ENCODE measurements at places on chromosomes 7 and 10.

- peak; percentile 2 for DNase-seq
Observed at GRCh38 chr7:18086165-18087025, 58.7 kb upstream of the PRPS1L1 start.

DNA sequence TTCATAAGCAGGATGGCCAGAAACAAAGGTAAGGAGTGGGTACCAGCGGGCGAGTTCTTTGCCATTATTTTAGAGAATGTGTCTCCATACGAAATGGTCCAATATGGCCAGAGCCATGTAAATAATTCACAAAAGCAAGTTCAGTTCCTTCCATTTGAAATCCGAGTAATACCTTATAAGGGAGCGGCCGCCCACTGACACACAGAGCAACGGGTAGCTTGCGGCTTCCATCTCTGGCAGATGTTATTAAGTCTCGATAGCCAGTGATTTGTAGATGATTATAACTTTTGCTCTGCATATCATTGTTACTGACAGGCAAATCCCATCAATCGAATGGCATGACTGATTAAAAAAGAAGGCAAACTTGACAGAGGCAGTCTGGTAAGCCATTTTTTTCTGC lies 63.2 kb downstream of the GFRA1 start:
- no peak for DNase-seq

DNA sequence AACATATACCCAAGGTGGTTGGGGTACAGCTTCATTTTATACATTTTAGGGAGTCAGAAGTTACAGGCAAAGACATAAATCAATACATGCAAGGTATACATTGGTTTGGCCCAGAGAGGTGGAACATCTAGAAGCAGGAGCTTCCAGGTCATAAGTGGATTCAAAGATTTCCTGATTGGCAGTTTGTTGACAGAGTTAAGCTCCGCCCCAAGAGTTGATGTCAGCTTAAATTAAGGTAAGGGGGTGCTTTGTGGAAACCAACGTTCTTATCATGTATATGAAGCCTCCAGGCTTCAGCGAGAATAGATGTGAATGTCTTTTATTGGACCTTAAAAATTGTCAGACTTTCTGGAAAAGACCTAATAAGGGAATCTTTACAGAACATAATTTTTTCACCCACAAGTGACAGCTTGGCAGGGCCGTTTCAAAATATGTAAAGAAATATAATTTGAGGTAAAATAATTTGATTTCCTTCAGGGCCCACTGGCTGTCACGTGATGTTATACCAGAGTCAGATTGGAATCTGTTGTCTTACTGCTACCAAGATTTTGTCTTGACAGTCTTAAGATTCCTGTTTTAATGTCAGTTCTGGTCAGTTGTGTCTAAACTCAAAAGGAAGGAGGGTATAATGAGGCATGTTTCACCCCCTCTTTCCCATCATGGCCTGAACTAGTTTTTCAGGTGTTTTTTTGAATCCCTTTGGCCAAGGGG lies 6.3 kb upstream of the PANK1 start:
- DNase-seq = no peak

- no peak for DNase-seq
Observed at GRCh38 chr10:69265521-69265920, 12.8 kb upstream of the HK1 start.

DNA sequence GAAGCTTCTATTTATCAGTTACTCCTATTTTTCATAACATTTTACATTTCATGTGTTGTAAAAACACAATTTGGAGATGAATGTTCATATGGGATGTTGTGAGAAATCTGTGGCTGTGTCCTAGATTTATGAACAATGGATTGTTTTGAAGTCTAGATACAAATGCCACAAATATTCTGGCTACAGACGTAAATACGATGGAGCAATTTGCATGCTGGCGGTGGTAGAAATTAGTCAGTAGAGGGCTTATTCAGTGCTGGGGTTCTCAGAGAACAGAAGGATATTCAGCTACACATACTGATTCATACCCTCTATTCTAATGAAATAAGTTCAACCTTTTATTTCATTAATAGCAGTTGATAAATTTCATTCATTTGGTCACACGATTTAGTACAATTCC lies 48.8 kb downstream of the PLPP4 start:
- DNase-seq = no peak

GRCh38 chr10:73444457-73444856 lies 11.1 kb upstream of the MSS51 start:
- DNase-seq = no peak

- DNase-seq = no peak
Observed at GRCh38 chr10:85458324-85458723, 908.3 kb downstream of the GRID1 start.

DNA sequence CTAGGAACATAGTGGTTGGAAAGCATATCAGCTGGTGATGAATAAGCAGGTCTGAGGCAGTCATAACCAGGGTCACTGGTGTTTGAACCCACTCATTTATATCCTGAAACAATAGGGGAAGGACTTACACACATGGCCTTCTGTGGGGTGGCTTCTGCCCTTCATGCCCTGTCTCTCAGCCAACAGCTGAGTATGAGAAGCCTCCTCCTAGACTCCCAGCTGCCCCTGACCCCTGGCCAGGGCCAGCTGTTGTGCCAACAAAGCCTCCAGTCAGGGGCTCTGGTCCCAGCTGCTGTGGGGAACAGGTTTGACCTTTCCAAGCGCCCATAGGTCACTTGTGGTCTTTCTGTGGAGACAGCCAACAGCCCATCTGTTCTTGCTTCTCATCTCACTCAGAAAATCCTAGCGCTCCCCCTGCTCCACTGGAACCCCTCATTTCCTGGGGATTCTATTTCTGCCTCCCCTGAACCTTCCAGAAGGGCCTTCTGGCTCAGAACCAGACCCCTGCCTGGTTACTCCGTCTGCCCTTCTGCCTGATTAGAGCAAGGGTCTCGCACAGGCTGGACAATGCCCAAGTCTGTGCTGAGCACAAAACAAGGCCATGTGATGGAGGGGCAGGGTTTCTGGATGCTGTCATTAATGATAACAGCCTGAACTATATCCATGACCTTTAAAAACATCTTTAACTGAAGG lies 9.7 kb upstream of the PURB start:
- DNase-seq = no peak

DNA sequence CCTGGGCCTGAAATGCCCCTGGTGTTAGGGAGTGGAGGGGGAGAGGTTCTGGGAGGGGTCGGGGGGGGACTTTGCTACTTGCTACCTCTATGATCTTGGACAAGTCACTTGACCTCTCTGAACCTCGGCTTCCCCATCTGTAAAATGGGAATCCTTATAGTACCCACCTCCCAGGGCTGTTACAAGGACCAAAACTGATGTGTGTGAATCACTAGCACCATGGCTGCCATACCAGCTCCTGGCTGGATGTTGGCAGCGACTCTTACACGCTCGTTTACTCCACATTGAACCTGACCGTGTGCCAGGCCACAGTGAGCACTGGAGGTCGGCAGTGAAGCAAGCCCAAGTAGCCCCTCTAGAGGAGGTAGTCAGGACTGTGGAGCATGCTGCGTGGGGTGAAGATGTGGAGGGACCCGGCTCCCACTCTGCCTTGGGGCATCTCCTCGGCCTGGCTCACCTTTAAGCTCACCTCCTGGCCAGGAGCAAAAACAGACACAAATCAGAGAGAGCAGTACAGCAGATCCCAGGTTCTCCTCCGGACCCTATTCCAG lies 28.9 kb downstream of the PPIF start:
- DNase-seq = no peak

DNA sequence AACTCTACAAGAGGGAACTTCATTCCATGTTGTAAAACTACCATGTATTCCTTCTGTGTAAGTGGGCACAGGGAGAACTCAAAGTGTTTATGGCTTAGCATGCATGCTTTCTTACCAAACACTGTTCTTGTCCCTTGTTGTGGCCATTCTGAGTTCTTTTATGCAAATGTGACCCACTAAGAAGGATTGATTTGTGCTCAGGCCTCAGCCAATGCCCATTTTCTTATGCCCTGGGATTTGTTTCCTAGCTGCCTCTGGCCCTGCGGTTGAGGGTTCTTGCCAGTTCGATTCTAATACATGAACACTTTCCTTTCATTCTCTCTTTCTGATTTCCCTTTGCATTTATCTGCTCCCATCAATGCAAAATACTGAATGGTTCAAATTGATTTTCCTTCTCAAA lies 316.7 kb downstream of the NRG3 start:
- DNase-seq = no peak

DNA sequence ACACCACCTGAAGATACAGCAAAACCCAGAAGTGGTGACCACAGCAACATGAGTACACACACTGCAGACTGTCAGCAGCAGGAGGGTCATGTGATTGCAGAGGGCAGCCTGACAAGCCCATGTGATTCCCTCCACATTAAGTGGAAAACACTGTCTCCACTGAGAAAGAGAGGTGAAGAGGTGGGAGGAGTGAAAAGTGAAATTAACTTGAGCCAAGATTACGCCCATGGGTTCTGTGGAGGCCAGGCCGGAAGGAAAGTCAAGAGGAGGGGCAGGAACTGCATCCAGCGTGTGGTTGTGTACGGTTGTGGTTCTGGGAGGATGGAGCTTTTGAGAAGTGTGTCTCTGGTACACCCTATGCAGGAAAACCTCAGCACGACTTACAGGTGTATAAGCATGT lies 138.5 kb downstream of the PLXNA4 start:
- DNase-seq = no peak

- no peak for DNase-seq
Observed at GRCh38 chr7:122595885-122596284, 103.0 kb downstream of the RNF133 start.

GRCh38 chr7:131112431-131112830 lies 215.2 kb upstream of the MKLN1 start:
- peak; percentile 52 for DNase-seq

GRCh38 chr7:45690762-45691150 lies 116.6 kb downstream of the ADCY1 start:
- DNase-seq = no peak

- no peak for DNase-seq
Observed at GRCh38 chr7:69173846-69174245, 424.4 kb upstream of the AUTS2 start.

- DNase-seq = no peak
Observed at GRCh38 chr10:48429309-48429708, 122.8 kb downstream of the MAPK8 start.

GRCh38 chr7:137305901-137306621 lies 37.5 kb downstream of the PTN start:
- DNase-seq = no peak

- no peak for DNase-seq
Observed at GRCh38 chr7:98464558-98464940, 63.7 kb upstream of the BAIAP2L1 start.

- no peak for DNase-seq
Observed at GRCh38 chr10:55224007-55224781, 423.2 kb upstream of the PCDH15 start.

- DNase-seq = peak; percentile 20
Observed at GRCh38 chr10:33412653-33413361, 78.3 kb upstream of the NRP1 start.

DNA sequence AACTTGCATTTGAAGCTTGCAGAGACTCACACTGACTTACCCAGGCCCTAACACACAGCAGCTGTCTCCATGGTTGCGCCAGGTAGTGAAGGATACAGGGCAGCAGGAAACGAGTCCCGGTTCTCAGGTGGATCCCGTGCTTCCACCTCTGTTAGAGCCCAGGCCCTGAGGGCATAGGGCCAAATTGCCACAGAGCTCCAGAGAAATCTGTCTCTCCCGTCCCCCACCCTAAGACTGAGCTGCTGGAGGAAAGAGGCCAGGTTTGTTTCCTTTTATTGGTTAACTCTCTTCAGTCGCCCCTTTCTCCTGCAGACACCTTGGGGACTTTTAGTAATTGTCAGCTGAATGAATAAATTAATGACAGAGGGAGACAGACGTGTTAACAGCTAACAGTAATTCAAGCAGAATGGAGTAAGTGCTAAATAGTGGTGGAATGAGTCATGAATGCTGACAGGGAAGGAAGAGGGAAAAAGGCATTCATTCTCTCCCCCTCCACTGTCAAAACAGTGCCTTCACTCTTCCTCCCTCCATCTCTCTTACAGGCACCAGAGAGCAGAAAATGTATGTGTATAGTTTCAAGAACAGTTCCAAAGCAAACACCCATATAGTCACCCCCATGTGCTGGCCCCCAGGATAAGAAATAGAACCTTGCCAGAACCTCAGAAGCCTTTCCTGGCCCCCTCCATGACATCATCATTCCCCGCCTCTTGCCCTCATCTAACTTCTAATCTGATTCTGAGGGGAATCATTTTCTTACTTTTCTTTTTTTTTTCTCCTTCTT lies 16.8 kb upstream of the DLG5 start:
- DNase-seq = no peak

DNA sequence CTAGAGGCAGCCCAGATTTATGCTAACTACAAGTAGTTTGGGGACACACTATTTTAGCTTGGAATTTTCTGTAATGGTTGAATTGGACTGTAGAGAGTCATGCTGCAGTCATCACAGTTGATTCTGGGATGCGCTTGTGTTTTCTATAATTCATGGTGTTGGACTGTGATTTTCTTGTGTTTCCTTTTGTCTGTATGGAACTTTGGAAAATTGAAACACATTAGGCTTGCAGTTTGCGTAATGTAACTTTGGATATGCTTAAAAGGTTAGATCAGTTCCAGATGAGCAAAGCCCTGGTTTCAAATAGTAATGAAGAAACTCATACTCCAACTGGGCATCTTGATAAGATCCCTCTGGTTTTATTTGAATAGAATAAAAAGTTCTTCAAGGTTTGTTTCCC lies 502.2 kb downstream of the ARL4A start:
- no peak for DNase-seq

DNA sequence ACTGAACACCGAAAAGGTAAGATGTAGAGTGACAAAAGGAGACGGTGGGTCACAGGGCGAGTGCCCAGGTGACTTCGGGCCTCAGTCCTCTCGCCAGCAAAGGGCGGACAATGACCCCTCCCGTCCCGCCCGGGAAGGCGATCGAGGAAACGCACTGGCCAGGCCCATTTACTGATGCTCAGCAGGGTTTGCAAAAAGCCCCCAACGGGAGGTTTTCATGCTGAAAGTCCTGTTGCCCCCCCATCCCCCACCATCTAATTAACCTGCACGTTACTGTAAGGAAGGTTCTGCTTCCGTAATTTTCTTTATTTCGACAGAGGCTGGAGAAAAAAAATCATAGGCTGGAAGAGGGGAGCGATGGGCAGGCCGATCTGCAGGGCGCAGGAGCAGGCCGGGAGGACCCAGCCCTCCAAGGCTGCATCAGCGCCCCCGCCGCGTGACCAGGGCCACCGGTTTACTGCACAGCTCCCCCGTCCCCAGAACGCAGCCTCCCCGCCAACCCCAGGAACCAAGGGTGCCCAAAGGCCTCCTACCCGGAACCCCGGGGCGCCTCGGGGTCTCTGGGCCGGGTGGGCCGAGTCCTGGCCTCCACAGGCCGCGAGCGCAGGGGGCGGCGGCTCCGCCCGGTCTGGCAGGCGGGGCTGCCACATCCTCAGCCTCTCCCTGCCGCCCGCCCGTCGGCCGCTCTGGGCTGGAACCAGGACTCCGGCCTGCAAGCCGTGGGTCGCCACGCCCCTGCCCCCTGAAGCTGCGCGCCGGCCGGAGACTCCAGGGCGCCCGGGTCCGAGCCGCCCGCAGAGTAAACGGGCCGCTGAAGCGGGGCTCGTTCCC lies 613 bp downstream of the OAT start:
- peak; percentile 41 for DNase-seq
